ENCODE measurements at places on chromosomes 11 and 22. TPM values are rescaled to one million over a fixed set of nuclear protein-coding genes. Genes with fewer than 3 reads are reported as not detected.

Gene WNT11
- total RNA-seq, result 0.93 TPM

- H3K36me3 ChIP-seq, result no peaks in the 10 kb centered on the region
- H3K4me1 ChIP-seq, result no peaks in the 10 kb centered on the region
- DNase-seq, result no peak
- H3K27me3 ChIP-seq, result peaks cover 9% of the 10 kb centered on the region
- H3K4me3 ChIP-seq, result no peak overlapping the region
Observed at GRCh38 chr22:32339190-32340012, 18.3 kb upstream of the RFPL3 start.

DNA sequence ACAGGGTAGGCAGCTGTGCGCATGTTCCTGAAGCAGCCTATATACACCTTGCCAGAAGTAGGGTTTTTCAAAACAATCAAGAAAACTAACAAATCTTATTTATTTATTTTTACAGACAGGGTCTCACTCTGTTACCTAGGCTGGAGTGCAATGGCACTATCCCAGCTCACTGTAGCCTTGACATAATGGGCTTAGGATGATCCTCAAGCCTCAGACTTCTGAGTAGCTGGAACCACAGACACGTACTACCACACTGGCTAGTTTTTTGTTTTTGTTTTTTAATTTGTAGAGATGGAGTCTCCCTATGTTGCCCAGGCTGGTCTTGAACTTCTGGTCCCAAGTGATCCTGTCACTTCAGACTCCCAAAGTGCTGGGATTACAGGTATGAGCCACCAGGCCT, 25.7 kb downstream of the CLTCL1 start:
- H3K27me3 ChIP-seq, result no peaks in the 10 kb centered on the region
- no peak overlapping the region for H3K27ac ChIP-seq
- H3K4me3 ChIP-seq, result no peak overlapping the region
- DNase-seq, result no peak

Gene TMEM191B
- 3.4 TPM for total RNA-seq

DNA sequence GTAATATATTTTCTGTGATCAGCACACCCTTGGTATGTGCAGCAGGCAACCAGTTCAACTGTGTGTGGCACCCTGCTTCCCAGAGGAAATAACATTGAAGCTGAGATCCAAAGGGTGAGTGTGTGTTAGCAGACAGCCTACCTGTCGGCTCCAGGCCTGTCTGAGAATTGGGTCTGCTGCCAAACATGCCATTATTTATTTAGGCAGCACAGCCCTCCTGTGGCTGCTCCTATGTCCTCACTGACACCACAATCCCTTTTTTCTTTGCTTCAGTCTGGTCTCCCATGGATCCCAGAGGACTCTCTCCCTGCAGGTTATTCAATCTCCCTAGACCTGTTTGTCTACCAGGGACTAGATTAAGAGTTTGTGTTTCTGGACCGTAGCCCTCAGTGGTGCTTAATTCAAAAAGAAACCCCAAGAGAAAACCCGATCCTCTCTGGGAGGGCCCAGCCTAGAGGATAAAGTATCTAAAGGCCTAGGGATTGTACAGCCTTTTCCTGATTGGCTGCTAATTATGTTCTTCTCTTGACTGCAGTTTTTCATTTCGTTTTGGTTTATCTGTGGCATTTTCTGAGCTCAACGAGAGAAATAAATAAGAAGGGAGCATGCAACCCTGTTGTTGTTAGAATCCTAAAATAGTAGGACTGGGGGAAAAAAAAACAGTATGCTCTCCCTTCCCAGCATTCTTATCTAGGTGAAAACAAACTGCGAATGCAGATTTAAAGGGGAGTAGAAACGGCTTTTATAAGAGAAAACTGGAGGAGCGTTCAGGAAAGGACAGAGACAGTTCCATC, 24.1 kb downstream of the KCNE3 start:
- no peak for DNase-seq
- no peak overlapping the region for H3K27ac ChIP-seq
- no peaks in the 10 kb centered on the region for H3K36me3 ChIP-seq
- H3K4me3 ChIP-seq, result no peak overlapping the region

DNA sequence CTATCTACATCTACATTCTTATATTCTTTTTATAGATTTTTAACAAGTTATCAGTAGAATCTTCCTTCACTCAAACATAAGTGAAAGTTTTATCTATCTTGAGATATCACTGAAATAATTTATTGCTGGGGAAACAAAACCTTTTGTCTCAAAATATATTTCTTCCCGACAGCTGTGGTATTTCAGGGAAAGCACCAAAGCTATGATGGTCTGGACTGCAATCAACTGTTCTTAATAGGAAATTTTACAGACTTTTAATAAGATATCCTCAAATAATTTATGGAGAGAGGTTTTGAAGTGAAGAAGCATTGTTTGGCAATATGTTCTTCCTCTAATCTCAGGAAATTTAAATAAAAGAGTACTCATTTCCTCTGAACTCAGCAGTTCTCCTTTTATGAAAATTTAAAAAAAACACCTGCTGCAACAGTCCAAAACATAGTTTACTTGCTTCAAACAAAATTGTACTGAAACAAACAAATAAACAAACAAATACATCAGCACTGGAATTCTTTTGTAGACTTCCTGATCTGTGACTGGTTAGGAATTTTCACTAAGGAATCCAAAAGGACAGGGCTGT, 33.9 kb upstream of the EIF3M start:
- DNase-seq, result no peak
- H3K27ac ChIP-seq, result no peak overlapping the region
- no peaks in the 10 kb centered on the region for H3K36me3 ChIP-seq
- H3K27me3 ChIP-seq, result no peaks in the 10 kb centered on the region

Gene USH1C
- not detected for total RNA-seq

All from CD4-positive, alpha-beta memory T cell (primary cell).